Stomach (tissue), 19 donors: ENCODE measurements at places on chromosomes 4 and X. TPM values are rescaled to one million over a fixed set of nuclear protein-coding genes. Genes with fewer than 3 reads are reported as not detected.

DNA sequence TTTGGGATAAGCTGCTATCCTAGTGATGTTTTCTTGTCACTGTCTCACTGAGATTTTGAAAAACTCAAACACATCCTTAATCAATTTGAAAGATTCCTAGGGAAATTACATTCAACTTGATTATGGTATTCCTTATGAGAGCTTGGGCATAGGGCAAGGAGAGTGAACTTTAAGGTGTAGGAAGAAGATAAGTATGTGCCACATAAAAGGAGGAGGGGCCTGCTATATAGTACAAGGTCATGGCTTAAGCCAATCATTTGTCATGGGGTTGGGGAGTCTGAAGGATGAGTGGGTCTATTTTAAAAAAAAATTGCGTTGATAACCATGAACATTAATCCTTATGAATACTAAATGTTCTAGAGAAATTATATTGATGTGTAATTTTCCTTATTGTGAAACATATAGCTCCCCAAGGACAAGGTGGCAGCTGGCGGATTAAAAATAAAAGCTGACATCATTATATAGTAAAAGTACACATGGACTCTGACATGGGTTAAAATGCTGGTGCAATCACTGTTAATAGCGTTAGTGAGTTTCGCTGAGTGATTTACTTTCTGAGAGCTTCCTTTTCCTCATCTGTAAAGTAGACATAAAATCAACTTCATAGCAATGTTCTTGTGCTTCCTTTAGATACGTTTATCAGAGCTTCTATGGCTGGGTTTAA lies 17.4 kb downstream of the GALNT7 start:
- peak; percentile 64 for DNase-seq

DNA sequence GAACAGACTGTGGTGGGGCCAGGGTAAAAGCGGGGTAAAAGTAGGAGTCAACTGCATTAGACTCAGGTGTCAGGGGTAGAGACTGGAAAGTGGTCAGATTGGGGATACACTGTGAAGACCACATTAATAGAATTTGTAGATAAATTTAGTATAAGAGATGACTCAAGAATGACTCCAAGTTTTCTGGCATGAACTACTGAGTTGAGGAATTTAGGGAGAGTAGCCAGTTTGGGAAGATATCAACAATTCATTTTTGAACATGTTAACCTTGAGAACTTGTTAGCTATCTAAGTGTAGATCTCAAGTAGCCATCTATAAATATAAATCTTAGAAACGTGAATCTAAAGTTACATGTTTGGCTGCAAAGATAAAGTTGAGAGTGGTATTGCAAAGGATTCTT lies 206.9 kb upstream of the HCCS start:
- DNase-seq = no peak

The ARHGAP4 gene
- total RNA-seq = 18.5 TPM

DNA sequence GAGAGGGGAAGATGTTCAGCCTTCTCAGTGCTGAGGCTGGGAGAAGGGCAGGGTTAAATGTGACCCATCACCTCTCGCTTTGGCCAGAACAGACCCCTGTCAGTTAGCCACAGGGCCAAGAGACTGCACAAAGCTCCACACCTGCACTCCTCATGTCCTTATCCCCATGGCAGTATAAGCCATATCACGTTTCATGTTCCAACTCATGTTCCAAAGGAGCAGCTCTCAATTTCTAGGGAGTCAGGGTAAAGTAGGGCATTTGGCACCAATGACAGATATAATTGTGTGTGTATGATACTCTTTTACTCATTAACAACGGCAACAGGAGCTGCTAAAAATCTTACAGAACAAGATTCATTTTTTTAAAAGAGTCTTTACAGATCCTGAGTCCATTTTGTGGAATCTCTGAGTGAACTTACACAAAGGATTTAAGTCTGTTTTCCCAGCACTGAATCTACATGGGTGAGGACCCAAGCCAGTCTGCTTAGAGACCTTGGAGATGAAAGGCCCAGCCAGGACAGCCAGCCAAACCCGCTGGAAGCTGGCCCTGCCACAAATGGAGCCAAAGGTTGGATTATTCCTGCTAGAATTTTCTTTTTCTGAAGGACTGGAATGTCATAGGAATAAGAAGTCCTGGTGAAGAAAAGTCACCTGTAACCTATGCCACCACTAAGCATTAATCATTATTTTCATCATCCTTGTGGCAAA lies 129.1 kb upstream of the SMAD1 start:
- no peak for DNase-seq

DNA sequence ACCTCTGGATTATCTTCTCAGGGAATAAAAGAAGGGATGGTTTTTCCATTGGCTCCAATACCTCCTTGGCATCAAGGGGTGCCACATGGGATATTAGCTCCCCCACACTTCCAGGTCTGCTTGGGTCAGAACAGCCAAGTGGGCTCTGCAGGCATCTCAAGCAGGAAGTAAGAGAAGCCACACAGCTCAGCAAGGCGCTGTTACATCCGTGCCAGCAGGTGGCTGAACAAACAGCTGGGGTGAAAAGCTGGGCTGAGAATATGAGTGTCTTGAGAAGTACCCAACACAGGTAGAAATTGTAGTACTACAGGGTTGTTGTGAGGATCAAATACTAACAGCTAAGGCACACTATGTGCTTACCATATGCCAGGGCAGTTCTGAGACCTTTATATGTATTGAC lies 76.7 kb upstream of the TMEM150C start:
- DNase-seq = no peak

GRCh38 chrX:10939424-10939823 lies 171.7 kb upstream of the HCCS start:
- DNase-seq = no peak

The NXF2B gene
- not detected for total RNA-seq

- no peak for DNase-seq
Observed at GRCh38 chr4:27154706-27155105, 294.1 kb downstream of the STIM2 start.

The ATOH1 gene
- total RNA-seq = not detected

The PRR32 gene
- not detected for total RNA-seq

The BRS3 gene
- not detected for total RNA-seq

DNA sequence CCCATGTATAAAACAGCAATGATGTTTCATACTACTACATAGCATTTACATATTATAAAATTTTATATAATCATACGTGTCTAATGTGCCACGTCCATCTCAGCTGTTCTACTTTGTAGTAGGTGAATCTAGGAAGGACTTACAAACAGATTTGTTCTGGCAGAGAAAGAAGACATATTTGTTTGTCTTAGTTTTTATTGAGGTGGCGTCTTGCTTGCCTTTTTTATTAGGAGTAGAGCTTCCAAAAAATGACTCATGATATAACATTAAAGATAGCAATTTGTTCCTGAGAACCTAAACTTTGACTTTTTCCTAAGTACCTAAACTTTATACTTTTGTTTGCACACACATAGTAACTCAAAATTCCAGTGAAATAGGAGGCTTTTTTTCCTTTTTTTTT lies 64.6 kb downstream of the CLDN22 start:
- DNase-seq = no peak

DNA sequence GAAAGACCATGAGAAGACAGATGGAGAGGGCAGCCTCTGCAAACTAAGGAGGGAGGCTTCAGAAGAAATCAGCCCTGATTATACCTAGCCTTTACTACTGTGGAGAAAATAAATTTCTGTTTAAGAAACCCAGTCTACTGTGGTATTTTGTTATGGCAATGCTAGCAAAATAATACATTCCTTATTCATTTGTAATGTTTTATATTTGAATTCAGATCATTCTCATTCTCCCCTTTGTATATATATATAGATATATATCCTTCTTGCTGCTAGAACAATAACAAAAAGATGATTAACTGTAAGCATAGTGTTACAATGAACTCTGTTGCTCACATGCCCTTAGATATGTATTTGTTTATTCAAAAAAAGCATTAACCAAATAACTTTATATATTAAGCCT lies 22.5 kb downstream of the DMD start:
- no peak for DNase-seq

The GPC3 gene
- total RNA-seq = 18.8 TPM

The TREX2 gene
- 13.3 TPM for total RNA-seq

The LETM1 gene
- 57.8 TPM for total RNA-seq

The HELT gene
- total RNA-seq = not detected

DNA sequence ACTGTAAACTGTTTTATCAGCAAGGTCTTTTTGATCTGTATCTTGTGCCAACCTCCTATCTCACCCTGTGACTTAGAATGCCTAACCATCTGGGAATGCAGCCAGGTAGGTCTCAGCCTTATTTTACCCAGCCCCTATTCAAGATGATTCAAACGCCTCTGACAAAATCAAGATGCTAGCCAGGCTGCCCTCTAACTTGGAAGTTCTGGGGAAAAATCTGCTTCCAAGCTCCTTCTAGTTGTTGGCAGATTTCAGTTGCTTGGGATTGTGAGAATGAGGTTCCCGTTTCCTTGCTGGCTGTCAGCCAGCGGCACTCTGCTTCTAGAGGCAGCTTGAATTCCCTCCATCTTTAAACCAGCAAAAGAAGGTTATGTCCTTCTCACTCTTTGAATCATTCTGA lies 34.7 kb downstream of the LUZP4 start:
- DNase-seq = peak; percentile 52

DNA sequence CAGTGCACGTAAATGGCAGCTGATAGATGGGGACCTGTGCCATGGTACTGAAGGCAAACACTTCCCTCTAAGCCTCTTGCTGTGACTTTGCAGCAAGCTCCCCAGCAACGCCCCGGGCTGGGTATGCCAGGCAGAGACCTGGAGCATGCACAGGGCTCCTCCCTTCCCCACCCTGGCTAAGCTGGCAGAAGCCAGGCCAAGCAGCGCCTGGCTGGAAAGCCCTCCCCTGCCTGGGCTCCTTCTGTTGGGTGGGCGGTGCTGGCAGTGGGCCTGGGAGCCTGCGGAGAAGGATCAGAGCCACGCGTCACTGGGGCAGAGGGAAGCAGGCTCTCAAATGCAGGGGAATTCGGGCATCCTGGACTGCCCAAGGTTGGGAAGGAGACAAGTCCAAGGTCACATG lies 3.6 kb downstream of the ATP2B3 start:
- DNase-seq = peak; percentile 35

The MAGEB17 gene
- total RNA-seq = not detected

GRCh38 chr4:74284053-74284452 lies 24.2 kb upstream of the EPGN start:
- no peak for DNase-seq

GRCh38 chr4:184014301-184014700 lies 109.2 kb downstream of the STOX2 start:
- no peak for DNase-seq

DNA sequence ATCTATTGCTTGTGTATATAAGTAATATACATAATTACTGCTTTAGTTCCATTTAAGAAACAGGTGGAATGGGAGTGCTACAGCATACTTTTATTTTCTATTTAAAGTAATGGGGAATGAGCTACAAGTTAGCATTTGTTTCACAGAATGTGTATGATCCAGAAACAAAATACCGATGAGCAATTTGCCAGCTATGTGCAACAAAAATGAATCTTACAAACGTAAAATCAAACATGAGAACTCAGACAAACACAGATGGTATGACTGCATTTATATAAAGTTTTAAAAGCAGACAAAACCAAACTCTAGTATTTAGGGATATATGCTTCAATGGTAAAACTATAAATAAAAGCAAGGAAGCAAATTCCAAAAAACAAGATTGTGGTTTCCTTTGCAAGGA lies 141.7 kb downstream of the PAPSS1 start:
- DNase-seq = no peak

DNA sequence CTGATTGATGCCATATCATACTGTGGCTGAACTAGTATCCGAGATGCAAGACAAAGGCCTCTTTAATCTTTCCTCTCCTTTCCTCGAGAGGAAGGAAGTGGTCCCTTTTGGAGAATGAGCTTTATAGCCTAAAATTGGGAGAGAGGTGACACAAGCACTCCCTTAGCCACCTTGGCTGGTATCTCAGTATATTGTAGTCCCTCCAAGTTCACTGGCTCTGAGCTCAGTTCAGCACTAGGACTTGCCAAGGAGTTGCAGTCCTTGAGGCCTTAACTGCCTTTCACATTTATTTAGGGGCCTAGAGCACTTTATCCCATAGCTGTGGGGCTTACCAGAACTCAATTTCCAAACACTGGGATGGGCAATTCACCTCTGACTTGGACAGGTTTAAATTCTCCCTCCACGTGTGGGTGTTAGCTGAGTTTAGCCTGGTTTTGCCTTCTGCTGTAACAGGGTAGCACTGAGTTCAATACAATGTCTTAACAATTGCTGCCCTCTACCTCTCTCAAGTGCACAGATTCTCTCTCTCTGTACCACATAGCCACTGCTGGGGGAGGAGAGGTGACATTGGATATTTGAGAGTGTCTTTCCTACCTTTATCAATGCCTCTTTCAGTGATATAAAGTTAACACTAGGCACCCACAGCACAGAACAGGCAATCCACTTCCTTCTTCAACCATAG lies 216.4 kb downstream of the TECRL start:
- DNase-seq = no peak

- DNase-seq = no peak
Observed at GRCh38 chrX:154058214-154058997, 38.7 kb upstream of the IRAK1 start.

The SLC2A9 gene
- 35.3 TPM for total RNA-seq

The ATP8A1 gene
- 69.4 TPM for total RNA-seq

DNA sequence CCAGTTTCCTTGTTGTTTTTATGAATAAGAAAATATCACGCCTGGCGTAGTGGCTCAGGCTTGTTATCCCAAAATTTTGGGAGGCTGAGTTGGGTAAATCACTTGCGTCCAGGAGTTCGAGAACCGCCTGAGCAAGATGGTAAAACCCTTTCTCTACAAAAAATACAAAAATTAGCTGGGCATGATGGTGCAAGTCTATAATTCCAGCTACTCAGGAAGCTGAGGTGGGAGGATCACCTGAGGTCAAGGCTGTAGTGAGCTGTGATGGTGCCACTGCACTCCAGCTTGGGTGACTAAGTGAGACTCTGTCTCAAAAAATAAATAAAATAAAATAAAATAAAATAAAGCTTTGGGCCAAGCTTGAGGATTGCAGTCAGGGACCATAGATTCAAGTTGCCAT lies 827.2 kb downstream of the FSTL5 start:
- DNase-seq = no peak

The ERAS gene
- total RNA-seq = not detected

DNA sequence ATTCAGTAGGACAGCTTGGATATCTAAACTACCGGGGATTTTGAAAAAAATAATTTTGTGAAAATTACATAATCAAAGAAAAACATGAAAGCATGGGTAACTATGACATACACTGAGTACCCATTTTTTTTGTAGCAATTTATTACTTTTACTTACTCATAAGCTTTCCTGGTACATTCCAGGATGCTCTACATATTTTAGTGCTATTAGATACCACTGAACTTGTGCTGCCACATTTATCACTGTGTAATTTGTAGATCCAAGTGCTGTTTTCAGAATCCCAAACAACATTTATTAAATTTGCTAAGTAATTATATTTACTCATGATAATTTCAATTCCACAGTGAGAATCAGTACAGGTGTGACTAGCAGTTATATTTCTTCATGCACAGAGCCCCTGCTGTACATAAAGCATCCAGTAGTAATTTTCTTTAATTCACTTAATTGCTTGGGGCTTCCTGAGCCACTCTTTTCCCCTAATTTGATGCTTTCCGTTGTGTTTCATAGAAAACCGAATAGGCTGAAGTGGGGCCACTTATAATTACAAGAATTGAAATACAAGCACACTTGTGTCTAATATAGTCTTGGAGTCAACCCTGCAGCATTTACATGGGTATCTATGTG lies 2254.4 kb downstream of the ARAP2 start:
- DNase-seq = no peak
